ENCODE measurements at places on chromosomes 3 and 15.

GRCh38 chr3:122099255-122099654 is 44.1 kb downstream of the CD86 start:
- DNase-seq: no peak

DNA sequence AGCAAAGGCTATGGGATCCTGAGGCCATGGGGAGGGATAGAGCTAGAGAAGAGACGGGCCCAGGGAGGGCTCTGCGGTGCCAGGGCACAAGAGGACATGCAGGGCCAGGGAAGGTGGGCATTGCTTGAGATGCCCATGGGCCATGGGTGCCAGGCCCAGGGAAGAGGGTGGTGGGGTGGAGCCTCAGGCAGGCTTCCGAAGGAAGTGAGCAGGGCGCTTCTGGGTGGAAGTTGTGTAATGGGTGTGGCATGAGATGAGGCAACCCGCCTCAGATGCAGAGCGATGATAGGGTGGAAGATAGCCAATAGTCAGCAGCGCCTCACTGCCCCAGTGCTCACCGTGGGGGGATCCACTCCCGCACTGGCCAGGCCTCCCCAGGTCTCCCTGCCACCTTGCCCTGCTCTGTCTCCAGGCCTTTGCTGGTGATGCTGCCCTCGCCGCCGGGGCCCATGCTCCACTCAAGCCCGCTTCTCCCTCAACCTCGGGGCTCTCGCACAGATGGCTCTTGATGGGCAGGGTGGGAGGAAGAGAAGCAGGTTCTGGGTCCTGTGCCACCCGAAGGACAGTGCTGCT is 51.4 kb downstream of the DNAJB8 start:
- DNase-seq: no peak

DNA sequence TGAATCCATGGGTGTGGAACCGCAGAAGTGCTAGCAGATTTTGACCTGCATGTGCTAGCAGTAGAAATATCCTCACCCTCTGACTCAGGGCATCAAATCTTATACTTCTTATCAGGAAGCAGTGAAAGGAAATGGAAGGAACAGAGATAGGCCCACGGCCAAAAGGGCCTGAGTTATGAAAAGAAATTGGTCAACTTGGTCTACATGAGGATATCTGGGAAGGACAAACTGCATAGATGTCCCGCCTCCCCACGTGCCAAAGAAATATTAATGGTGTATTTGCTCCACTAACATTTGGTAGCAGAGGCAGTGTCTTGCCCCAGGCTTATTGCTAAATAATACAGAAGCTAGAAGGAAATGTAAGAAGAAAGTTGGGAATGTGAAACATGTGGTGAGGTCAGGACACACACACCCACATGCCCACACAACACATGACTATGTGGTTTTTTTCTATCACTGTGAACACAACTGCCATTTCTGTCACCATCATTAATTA is 93.6 kb upstream of the COL8A1 start:
- no peak for DNase-seq

DNA sequence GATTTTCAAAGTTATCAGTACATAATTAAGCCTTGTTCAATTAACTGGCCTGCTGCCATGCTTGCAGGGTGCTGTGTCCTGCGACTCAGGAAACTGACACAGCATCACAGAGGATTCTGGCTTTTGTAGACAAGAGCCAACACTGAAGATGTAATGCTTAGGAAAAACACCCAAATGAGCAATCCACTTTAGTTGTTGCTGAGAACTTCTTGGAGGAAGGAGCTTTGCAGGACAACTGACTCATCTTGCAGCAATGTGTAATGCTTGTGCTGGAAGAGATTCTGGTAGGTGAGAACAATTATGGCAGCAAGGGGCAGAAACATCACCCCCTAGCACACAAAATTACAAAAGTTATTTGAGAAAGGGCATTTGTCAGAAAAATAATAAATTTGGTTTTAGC is 67.6 kb downstream of the NLGN1 start:
- DNase-seq: no peak

DNA sequence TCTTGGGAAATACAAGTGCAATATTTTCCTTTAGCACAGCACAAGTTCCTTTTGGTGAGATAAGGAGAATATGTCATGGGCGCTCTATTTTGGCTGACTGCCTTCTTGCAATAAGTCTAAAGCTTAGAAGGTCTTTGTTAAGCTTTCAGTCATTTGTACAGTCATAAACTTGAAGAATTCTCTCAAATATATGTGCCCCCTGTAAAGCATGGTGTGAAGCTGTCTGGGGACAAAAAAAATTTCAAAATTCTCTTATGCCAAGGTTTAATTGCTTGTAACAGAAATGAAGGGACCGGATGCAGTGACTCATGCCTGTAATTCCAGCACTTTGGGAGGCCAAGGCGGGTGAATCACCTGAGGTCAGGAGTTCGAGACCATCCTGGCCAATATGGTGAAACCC is 21.7 kb upstream of the ARID3B start:
- no peak for DNase-seq

GRCh38 chr15:92942706-92943105 is 42.6 kb downstream of the CHD2 start:
- no peak for DNase-seq

GRCh38 chr3:55570271-55570711 is 83.2 kb upstream of the WNT5A start:
- DNase-seq: no peak

DNA sequence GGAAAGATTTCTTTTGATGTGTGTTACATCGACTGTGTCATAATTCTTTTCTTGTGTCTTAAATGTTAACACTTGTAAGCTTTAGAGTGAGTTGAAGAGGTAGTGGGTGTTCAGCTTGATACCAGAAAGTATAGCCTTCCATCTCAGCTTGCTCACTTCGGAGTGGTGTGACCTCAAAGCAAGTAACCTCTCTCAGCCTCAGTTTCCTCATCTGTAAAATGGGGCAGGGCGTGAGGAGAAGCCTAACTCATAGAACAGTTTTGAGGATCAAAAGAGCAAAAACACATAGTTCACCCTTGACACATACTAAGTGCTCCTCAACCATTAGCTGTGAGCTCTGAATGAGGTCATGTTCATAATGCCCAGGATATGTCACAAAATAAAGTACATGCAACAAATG is 434.8 kb upstream of the PROK2 start:
- DNase-seq: no peak

- no peak for DNase-seq
These were observed 146.4 kb downstream of the IGF1R start for GRCh38 chr15:98794748-98795147.

GRCh38 chr3:49785565-49786356 is 581 bp downstream of the IP6K1 start:
- DNase-seq: no peak

DNA sequence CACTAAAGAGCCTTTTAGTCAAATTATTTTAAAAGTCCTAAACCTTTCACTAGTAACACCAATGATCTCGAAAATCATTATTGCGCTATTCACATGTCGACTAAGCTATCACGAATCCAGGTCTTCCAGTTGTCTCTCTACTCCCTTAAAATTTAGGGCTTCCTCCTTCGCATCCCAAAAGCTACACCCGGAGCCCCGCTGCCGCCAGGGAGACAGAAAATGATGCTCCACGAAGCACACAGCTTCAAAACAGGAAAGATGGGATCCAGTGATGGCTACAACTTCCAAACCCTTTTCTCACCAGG is 253 bp downstream of the IFT80 start:
- no peak for DNase-seq

DNA sequence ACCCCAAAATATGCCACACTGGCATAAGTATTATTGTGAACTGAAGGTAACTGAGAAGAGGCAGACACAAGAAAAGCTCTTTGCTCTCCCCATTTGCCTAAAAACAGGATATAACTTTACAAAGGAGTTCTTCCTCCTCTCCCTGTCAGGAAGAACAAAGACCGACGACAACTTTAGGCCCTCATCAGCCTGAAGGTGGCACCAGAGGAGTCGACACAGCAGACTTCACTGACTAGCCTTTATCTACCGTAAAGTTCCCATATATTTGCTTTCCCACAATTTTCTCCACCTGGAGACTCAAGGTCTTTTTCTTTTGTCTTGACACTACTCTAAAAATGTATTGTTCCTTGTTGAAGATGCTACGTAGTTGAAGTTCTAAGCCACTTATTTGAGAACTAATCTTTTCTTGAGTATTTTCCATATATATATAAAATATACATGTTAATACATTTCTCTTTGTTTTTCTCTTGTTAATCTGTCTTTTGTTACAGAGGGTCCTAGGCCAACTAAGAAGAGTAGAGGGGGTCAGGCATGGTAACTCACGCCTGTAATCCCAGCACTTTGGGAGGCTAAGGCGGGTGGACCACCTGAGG is 16.2 kb upstream of the XIRP1 start:
- DNase-seq: no peak

GRCh38 chr3:78820542-78820941 is 947.3 kb downstream of the ROBO1 start:
- DNase-seq: no peak

GRCh38 chr3:52877085-52877484 is 20.3 kb downstream of the STIMATE start:
- DNase-seq: no peak

- no peak for DNase-seq
These were observed 11.8 kb upstream of the TNFAIP8L3 start for GRCh38 chr15:51106481-51106880.

DNA sequence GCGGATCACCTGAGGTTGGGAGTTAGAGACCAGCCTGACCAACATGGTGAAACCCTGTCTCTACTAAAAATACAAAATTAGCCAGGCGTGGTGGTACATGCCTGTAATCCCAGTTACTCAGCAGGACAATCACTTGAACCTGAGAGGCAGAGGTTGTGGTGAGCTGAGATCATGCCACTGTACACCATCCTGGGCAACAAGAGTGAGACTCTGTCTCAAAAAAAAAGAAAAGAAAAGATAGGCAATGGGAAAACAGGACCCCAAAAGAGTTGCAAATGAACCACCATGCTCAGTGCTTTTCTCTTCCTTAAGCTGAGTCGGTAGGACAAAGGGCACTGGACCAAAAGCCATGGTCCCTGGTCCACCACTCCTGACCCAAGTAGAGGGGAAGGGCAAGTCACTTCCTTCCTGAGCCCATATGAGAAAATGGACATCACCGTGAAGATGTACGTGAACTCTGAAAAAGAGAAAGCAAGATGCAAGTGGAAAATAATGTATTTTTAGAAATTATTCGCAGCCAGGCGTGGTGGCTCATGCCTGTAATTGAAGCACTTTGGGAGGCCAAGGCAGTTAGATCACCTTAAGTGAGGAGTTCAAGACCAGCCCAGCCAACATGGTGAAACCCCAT is 2.6 kb downstream of the ITGB5 start:
- no peak for DNase-seq

DNA sequence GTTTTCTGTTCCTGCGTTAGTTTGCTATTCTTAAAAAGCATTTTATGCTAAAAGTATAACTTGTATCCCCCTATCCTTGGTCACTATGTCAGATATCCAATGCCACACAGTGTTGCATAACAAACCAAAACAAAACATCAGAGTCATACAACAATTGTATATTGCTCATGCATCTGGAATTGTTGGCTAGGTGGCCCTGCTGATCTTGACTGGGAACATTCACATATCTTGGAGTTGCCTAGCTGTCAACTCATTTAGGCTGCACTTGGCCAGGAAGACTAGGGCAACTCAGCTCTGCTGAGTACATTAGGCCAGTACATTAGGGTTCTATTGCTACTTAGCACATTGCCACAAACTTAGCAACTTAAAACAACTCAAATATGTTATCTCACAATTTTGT is 706.5 kb upstream of the UBE2E2 start:
- no peak for DNase-seq

DNA sequence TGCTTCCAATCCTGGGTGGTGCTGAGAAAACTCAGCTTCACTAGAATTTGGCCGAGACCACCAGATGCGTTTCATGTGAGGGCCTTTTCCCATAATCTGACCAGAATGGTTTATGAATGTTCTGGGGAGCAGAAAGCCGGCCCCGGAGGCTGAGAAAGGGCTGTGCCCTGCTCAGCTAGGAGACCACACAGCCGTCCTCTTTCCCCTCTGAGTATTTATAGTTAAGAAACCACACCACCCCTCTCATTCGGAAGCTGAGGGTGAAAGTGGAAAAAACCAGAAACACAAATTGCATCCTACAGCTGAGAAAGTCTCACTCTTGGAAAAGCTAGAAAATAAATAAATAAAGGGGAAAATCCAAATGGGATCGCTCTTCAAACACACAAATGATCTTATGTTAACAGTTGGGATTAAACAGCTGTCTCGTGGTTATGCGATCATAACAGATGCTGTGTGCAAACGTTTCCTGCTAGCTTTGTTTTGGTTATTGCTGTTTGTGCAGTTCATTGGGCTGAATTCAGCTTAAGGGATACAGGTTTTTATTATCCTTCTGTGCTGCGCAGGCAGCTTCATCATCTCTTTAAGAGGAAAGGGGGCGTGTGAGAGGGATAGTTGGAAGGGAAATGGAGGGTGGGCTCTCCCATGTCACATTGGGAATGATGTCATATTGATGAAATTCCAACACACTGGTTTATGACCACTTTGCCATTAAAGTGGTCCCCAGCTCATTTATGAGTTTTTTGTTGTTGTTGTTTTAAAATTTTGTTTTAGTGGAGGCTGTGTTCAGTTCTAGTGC is 1026.2 kb upstream of the NR2F2 start:
- DNase-seq: no peak

DNA sequence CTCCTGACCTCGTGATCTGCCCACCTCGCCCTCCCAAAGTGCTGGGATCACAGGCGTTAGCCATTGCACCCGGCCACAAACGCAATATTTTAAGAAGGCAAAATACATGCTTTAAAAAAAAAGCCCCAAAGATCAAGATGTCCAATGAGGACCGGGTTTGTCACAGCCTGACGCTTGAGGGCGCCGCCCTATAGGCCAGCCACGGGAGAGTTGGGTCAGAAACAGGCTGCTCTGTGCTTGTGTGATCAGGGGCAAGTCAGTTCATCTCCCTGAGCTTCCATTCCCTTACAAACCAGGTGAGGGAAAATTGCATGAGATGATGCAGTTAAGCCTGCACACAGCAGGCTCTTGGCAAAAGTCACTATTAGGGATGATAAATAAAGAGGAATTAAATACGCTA is 23.9 kb downstream of the FAM174B start:
- DNase-seq: no peak

DNA sequence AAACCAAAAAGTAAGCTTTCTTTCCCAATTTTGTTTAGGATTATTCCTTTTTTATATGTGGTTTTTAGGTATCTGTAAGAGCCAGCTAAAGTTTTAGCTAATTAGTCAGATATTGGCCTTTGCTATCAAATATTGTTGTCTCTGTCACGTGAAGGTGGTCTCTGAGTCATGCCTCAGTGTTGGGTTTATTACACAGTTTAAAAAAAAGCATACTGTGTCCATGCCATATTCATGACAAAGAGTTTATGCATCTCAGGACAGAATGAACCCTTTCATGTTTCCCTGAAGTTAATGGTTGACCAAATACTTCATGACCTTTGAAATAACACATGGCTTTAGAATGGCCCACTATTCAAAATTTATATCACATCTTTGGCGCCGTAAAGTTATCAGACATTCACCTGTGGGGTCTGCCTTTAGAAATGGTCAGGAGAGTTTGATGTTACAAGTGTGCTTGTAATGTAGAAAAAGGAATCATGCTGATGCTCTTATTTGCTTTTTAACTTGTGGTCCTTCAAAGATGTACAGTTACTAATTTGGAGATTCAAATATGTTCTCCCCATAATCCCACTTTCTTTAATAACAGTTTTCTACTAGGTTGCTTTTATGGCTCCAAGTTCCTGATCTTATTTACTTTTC is 101.5 kb downstream of the MYRIP start:
- no peak for DNase-seq

All from activated T-helper 1 cell treated with anti-CD3 and anti-CD28 coated beads, Interleukin-2, amount 50 U/mL, for 16 hours (primary cell).